Omental fat pad (tissue), 4 donors: ENCODE measurements at places on chromosomes 12 and 14.

DNA sequence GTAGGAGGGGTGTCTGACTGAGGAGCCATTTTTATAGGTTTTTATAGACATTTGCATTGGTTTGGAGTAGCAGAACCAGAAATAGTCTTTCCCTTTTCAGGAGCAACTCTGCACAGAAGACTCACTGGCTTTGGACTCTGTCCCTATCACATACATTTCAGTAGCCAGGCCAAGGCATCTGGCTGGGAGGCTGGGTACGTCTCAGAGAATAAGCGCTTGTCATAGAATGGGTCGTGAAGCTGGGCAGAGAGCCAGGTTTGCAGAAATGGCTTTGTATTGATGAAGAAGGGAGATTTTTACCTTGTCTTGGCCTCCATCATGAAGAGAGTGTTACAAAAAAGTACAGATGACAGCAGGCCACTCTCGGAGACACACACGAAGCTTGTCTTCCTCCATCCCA, 98.6 kb downstream of the CACNA1C start:
- no peak for DNase-seq

- DNase-seq, result no peak
Observed at GRCh38 chr12:124633365-124634362, 66.3 kb upstream of the NCOR2 start.

DNA sequence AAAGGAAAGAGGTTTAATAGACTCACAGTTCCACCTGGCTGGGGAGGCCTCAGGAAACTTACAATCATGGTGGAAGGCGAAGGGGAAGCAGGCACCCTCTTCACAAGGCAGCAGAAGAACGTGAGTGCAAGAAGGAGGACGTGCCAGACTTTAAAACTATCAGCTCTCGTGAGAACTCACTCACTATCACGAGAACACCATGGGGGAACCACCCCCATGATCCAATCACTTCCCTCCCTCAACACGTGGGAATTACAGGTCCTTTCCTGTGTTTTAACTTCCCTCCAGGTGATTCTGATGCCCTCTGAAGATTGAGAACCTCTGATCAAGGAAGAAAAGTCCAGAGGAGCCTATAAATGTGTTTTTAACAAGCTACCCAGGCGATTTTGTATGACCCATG, 358.7 kb downstream of the MED13L start:
- no peak for DNase-seq

DNA sequence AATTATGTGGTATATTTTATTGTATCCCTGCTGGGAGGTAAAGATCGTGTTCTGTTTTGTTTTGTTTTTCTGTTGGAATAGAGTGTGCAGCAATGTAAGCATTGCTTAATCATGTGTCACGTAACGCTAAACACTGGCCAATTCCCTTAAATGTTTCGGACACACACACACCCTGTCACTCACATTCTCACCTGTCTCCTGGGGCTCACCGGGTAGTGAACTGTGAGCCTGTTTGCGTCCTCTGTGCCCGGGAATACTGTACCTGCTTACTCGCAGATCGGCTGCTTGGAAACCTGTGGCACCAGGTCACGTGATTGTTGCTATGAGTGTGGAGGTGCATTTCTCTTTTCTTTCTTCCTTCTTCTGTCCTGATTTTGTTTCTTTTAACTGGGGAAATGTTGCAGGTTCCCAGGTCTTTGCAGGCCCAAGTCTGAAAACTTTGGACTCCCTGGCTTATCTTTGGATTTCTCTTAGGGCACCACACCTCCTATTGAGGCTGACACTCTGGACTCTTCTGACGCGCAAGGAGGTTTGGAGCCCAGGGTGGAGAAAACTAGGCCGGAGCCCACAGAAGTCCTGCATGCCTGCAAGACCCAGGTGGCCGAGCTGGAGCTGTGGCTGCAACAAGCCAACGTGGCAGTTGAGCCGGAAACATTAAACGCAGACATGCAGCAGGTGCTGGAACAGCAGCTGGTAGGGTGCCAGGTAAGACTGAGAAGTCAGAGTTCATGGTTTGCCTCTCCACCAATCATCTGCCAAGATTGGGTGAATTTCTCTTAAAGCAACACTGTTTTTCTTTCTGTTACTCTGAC, 181.1 kb downstream of the ESR2 start:
- no peak for DNase-seq

DNA sequence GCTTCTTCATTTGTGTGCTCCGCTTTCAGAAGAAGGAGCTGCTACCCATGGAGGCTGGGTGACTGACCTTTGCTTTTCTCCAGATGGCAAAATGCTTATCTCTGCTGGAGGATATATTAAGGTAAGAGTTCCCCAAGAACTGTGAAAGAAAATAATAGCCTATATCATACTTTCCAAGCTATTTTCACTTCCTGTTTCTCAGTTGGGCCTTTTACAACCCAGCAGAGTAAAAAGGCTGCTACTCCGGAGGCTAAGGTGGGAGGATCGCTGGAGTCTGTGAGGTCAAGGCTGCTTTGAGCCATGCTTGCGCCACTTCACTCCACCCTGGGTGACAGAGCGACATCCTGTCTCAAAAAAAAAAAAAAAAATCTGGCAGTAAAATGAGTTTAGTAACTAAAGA, 82.1 kb downstream of the APAF1 start:
- DNase-seq, result no peak

- no peak for DNase-seq
Observed at GRCh38 chr14:75044752-75045151, 6.5 kb downstream of the MLH3 start.
